ENCODE measurements at places on chromosomes 7 and 10.

DNA sequence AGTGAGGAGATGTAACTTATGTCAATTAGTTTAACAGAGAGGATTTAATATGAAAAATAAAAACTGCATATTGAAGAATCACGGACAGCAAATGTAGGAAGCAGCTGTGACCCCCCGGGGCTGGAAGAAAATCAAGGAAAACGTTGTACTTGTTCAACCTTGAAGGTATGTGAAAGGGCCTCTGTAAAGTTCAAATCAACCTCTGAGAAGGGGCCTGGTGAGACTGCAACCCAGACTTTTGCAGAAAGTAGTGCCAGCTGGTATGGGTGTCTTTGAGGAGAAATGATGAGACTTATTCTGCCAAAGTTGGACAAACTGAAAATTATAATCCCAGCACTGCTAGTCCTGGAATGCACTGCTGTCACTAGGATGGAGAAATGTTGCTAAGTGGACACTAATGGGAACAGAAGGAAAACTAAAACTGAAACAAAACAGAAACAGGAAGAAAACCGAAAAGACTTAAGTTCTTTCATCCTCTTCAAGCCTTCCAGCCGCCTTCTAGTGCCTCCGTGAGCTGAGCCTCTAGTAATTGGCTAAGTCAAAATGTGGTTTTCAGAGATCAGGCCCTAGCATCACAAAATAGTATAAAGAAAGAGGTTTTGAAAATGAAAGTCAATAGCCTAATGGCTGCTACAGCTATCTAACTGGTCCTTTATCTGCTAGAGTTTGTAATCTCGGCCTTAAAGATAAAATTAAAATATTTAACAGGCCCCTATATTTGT lies 253.7 kb upstream of the SORCS1 start:
- H3K27ac ChIP-seq = no peak overlapping the region
- no peaks in the 10 kb centered on the region for H3K4me1 ChIP-seq
- H3K27me3 ChIP-seq = no peaks in the 10 kb centered on the region
- DNase-seq = no peak
- no peak overlapping the region for H3K4me3 ChIP-seq

DNA sequence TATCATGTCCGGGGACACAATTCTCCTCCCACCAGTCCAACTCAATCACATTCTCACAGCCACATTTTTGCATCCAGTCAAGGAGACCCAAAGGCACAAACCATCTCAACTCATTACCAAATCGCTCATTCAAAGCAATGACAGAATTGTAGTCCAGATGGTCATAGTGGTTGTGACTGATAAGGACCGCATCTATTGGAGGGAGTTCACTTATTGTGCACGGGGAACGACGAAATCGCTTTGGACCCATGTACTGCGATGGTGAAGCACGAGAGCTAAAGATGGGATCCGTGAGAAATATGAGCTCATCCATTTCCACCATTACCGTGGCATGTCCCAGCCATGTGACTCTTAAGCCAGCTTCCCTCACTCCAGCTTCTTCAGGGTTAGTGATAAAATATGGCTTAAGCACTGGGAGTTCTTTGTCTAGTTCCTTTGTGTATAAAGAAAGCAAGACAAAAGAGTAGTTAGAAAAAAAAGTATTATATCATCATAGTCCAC lies 29.1 kb downstream of the NAPEPLD start:
- no peaks in the 10 kb centered on the region for H3K27me3 ChIP-seq
- no peak for DNase-seq
- H3K4me1 ChIP-seq = no peaks in the 10 kb centered on the region
- H3K27ac ChIP-seq = no peak overlapping the region
- no peaks in the 10 kb centered on the region for H3K36me3 ChIP-seq
- H3K4me3 ChIP-seq = no peak overlapping the region

DNA sequence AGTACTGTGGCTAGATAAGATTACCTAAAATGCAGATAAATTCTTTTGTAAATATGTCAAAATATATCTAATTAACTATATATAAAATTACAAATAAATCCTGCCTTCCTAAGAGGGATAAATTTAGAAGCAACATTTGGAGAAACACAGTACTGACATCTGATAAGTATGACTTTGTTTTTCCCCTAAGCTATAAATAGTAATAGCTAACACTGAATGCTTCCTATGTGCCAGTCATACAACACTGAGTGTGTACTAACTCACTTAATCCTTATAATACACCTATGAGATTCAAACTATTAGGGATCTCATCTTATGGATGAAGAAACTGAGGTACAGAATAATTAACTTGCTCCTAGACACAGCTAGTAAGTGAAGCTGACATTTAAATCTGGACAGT lies 733.4 kb downstream of the MAGI2 start:
- DNase-seq = no peak
- no peak overlapping the region for H3K27ac ChIP-seq
- H3K4me1 ChIP-seq = no peaks in the 10 kb centered on the region
- no peak overlapping the region for H3K4me3 ChIP-seq
- no peaks in the 10 kb centered on the region for H3K27me3 ChIP-seq

DNA sequence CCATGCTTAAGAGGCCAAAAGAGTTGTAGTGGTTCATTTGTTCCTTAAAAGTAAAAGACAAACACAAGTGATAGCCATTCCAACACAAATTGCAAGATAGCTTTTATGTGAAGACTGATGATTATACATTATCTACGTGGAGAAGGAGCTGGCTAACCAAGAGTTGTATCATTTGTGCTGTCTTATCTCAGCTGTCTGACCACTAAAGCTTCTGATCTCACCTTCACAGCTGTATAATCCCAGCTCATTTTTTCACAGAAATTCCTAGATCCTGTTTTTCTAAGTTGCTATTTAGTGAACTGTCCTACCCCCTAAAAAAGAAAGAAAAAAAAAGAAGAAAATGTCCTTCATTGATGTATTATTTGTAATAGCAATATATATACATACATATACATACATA lies 9.8 kb downstream of the USP6NL start:
- no peaks in the 10 kb centered on the region for H3K36me3 ChIP-seq
- DNase-seq = no peak
- no peak overlapping the region for H3K27ac ChIP-seq
- no peaks in the 10 kb centered on the region for H3K27me3 ChIP-seq
- H3K4me1 ChIP-seq = peaks cover 34% of the 10 kb centered on the region

- H3K27ac ChIP-seq = no peak overlapping the region
- no peaks in the 10 kb centered on the region for H3K36me3 ChIP-seq
- no peaks in the 10 kb centered on the region for H3K27me3 ChIP-seq
- no peak for DNase-seq
- no peak overlapping the region for H3K4me3 ChIP-seq
Measured at GRCh38 chr10:10045765-10046028, 972.0 kb upstream of the CELF2 start.

- H3K27ac ChIP-seq = no peak overlapping the region
- H3K27me3 ChIP-seq = no peaks in the 10 kb centered on the region
- no peaks in the 10 kb centered on the region for H3K36me3 ChIP-seq
- H3K4me1 ChIP-seq = no peaks in the 10 kb centered on the region
- no peak overlapping the region for H3K4me3 ChIP-seq
Measured at GRCh38 chr7:29255906-29256692, 61.5 kb downstream of the CHN2 start.

DNA sequence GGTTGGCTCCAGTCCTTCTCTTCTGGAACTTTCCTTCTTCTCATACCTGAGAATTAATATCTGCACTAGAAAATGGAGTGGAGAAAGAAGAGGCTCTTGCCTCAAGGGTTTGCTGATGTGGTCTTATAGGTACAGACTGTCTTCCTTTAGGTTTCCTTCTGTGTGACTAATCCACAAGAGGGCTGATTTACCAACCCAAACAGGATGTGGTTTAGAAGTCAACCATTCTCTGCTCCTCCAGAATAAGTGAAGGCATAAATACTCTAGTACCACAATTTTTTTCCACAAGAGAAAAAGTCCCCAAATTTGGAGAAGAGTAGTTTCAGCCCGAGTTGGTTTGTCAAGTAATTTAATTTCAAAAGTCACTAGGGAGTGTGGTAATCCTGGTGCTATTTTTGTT lies 85.8 kb downstream of the NRP1 start:
- peak overlapping the region; percentile 2 for H3K27ac ChIP-seq
- H3K4me3 ChIP-seq = no peak overlapping the region
- DNase-seq = peak; percentile 78

GRCh38 chr10:73771722-73772280 lies 10.0 kb upstream of the CHCHD1 start:
- peak; percentile 78 for DNase-seq
- peaks cover 32% of the 10 kb centered on the region for H3K36me3 ChIP-seq
- H3K4me3 ChIP-seq = peak overlapping the region; percentile 95
- peaks cover 58% of the 10 kb centered on the region for H3K4me1 ChIP-seq

DNA sequence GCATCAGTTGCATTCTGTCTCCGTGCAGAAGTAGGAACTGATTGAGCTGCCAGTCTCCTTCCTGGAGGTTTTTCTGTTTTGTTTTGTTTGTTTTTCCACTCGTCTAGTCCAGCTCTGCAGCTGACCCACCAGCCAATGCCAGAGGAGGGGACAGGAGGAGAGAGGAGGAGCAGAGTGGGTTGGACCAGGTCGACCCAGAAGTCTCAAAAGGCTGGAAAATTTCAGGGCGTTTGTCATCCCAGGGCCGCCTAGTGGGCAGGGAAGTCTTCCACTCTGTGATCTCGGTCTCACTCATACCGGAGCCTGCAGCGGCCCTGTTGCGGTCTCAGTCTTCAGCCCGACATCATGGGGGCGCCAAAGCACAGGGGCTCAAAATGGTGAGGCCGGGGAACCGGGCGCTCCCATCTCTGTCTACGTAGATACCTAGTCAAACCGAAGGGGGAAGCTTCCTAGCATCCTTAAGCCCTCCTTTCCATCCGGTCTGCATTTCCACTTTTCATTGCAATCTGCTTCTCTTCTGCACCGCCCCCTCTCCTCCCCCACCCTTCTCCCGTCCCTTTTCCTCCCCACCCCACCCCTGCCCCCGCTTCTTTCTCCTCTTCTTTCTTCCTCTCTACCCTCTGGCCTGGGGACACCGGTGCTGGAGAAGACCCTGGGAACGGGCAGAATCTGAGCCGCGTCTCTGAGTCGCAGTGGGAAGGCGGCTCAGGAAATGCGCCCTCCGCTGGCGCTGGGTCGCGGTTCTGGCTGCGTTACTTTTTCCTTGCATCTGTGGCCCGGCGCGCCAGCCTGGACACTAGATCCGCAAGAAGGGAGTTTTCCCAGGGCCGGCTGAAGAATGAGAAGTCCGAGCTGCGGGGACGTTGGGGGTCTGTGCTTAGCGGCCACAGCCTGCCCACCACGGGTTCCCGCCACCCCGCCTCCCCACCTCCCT lies 16.2 kb upstream of the PAX2 start:
- H3K36me3 ChIP-seq = no peaks in the 10 kb centered on the region
- DNase-seq = no peak
- peaks cover 24% of the 10 kb centered on the region for H3K4me1 ChIP-seq
- H3K27me3 ChIP-seq = peaks cover 52% of the 10 kb centered on the region

GRCh38 chr10:101828766-101829551 lies 10.7 kb upstream of the OGA start:
- H3K4me1 ChIP-seq = peaks cover 44% of the 10 kb centered on the region
- H3K27ac ChIP-seq = peak overlapping the region; percentile 6
- no peaks in the 10 kb centered on the region for H3K27me3 ChIP-seq

- H3K27me3 ChIP-seq = no peaks in the 10 kb centered on the region
- H3K36me3 ChIP-seq = no peaks in the 10 kb centered on the region
- no peak for DNase-seq
- H3K4me3 ChIP-seq = no peak overlapping the region
- H3K27ac ChIP-seq = no peak overlapping the region
Measured at GRCh38 chr7:158572000-158572828, 15.4 kb downstream of the PTPRN2 start.

DNA sequence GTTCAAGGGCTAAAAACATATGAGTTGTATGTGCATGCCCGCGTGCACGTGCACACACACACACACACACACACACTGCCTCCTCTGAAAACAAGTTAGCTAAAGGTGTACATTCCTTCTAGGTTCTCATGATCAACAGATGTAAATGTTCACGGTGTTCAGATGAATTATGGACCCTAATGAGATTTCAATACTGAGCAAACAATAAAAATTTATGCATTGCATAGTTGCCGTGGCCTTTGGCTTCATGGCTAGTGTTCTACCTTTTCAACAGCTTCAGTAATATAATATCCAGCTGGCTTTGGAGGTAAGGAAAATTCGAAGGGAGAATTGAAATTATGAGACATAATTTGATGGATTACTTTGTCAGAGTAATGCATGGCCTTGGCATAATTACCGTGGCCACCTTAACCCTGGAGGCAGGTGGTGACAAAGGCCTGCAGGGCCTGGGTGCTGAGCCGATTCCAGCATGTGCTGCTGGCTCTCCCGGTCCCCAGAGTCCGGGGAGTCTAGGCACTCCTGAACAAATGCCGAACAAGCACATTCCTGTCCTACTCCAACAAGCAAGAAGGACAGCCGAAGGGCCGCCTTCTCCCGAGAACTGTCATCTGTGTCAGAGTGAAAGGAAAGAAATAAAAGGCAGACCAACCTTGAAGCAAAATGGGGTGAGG lies 166.6 kb upstream of the TCF7L2 start:
- no peaks in the 10 kb centered on the region for H3K4me1 ChIP-seq
- DNase-seq = no peak

GRCh38 chr10:78333362-78334143 lies 299.9 kb downstream of the RPS24 start:
- no peaks in the 10 kb centered on the region for H3K27me3 ChIP-seq
- H3K4me3 ChIP-seq = no peak overlapping the region
- no peak overlapping the region for H3K27ac ChIP-seq
- DNase-seq = no peak

- no peaks in the 10 kb centered on the region for H3K36me3 ChIP-seq
- peaks cover 4% of the 10 kb centered on the region for H3K4me1 ChIP-seq
Measured at GRCh38 chr10:29816801-29817558, 182.2 kb upstream of the SVIL start.

- H3K4me1 ChIP-seq = peaks cover 54% of the 10 kb centered on the region
- no peak overlapping the region for H3K4me3 ChIP-seq
- no peak for DNase-seq
- H3K27ac ChIP-seq = no peak overlapping the region
- H3K36me3 ChIP-seq = no peaks in the 10 kb centered on the region
Measured at GRCh38 chr7:117012284-117012683, 59.0 kb downstream of the ST7 start.

DNA sequence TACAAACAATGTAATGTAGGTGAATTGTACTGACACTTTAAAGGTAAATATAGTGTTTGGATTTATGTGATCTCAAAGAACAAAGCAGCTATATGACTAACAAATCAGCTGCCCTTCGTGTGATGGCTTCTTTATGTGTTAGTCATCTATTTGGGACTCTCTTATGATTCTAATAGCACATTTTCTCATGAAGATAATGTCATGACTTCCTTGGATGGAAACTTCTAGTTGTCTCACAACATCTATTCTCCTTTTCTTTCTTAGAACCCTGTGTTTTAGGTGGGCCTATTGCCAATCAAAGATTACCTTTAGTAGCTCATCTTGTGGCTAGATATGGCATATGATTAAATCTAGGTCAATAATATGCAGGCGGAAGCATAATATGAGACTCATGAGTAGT lies 45.0 kb downstream of the TMEM106B start:
- no peak for DNase-seq
- H3K4me3 ChIP-seq = no peak overlapping the region
- H3K4me1 ChIP-seq = peaks cover 38% of the 10 kb centered on the region
- no peaks in the 10 kb centered on the region for H3K36me3 ChIP-seq
- peak overlapping the region; percentile 62 for H3K27ac ChIP-seq
- no peaks in the 10 kb centered on the region for H3K27me3 ChIP-seq

- no peaks in the 10 kb centered on the region for H3K36me3 ChIP-seq
- no peak overlapping the region for H3K4me3 ChIP-seq
- no peak overlapping the region for H3K27ac ChIP-seq
- H3K27me3 ChIP-seq = no peaks in the 10 kb centered on the region
- no peaks in the 10 kb centered on the region for H3K4me1 ChIP-seq
Measured at GRCh38 chr7:46315891-46316290, 394.8 kb upstream of the IGFBP3 start.

- H3K27me3 ChIP-seq = no peaks in the 10 kb centered on the region
- H3K4me3 ChIP-seq = no peak overlapping the region
- no peaks in the 10 kb centered on the region for H3K36me3 ChIP-seq
- DNase-seq = no peak
- no peaks in the 10 kb centered on the region for H3K4me1 ChIP-seq
Measured at GRCh38 chr7:82789883-82790609, 346.5 kb upstream of the CACNA2D1 start.

All from CD4-positive, alpha-beta memory T cell (primary cell).